ENCODE measurements at places on chromosomes 3 and 15. TPM values are rescaled to one million over a fixed set of nuclear protein-coding genes. Genes with fewer than 3 reads are reported as not detected.

Gene TP63
- 0.37 TPM for total RNA-seq

Gene CSPG5
- total RNA-seq, result 1.4 TPM

Gene C2CD4A
- total RNA-seq, result 0.05 TPM

Gene TM6SF1
- not detected for total RNA-seq

Gene NGLY1
- total RNA-seq, result 17.4 TPM

Gene PCOLCE2
- total RNA-seq, result 29.0 TPM

Gene CCDC54
- not detected for total RNA-seq

Gene ZNF445
- total RNA-seq, result 2.3 TPM

Gene AP3B2
- total RNA-seq, result 0.94 TPM

Gene C3orf22
- total RNA-seq, result not detected

Gene SLC2A2
- not detected for total RNA-seq

Gene LMCD1
- total RNA-seq, result 71.6 TPM

Gene CD200
- total RNA-seq, result not detected
